ENCODE measurements at places on chromosomes 16 and 17.

- DNase-seq: no peak
Observed at GRCh38 chr17:38440614-38441397, 12.5 kb downstream of the ARHGAP23 start.

- no peak for DNase-seq
Observed at GRCh38 chr16:2924901-2925755, 13.4 kb downstream of the FLYWCH1 start.

- DNase-seq: peak; percentile 91
Observed at GRCh38 chr16:71894921-71895678, at the start of gene IST1. TSS of gene IST1 (plus strand) at chr16:71895531. CDS start at chr16:71915641, 20,110 bp downstream.

DNA sequence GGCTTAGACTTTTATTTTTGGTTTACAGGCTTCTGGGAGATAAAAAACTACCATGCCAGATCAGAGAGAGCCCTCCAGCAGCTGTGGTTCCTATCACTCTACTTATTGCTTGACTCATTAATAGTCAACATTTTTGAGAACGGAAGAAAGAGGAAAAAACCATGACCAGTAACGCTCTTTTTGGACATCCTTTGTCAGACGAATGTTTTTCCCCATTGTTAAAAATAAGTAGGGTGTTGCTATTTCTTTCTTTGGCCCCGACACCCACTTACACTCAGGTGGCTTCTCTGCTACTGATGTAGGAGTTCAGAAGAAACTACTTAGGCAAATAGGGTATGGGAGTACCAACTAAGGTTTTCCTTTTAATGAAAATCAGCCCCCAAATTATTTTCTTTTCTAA, 27.5 kb downstream of the TVP23A start:
- no peak for DNase-seq

DNA sequence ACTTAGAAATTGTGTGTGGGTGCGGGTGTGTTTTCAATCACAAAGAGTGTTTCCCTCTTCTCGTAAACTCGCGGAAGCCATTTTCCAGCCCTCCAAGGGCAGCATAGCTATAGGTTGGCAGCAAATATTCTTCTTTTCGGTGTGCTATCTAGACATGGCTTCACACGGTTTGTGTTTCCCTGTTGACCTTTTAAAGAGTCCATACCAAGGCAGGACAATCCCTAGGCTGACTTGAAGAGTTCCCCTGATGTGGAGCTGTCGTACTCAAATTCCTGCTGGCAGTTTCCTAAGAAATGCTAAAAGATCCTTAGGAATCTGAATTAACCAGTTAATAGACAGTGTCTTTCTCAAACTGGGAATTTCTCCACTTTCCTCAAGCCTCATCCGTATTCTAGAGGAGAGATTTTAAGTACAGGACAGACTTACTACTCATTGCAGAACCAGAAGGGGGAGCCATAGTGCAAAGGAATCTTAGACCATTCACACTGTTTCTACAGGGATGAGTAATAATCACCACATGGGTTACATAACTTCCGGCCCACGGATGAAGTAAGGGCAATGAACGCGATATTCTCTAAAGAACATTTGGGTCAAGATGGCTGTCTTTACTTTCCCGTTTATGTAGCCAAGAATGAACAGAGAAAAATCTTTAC, 288.6 kb upstream of the ELAC2 start:
- no peak for DNase-seq

- no peak for DNase-seq
Observed at GRCh38 chr17:39677542-39678339, 9.5 kb downstream of the PNMT start.

GRCh38 chr16:26627958-26628357, 438.8 kb upstream of the C16orf82 start:
- no peak for DNase-seq

DNA sequence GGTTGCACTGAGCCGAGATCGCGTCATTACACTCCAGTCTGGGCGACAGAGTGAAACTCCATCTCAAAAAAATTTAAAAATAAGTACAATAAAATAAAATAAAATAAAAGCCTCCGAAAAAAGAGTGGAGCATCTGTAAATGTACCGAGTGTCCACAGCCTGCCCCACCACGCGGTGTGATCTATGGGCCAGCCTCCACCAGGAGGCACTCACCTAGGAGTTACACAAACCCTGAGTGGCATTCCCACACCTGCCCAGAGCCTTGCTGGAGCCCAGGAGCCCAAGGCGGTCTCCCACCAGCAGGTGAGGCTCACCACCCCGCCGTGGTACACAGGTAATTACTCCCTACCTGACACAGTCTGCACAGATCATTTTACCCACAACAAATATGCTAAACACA, 183.2 kb downstream of the ZNF423 start:
- no peak for DNase-seq

DNA sequence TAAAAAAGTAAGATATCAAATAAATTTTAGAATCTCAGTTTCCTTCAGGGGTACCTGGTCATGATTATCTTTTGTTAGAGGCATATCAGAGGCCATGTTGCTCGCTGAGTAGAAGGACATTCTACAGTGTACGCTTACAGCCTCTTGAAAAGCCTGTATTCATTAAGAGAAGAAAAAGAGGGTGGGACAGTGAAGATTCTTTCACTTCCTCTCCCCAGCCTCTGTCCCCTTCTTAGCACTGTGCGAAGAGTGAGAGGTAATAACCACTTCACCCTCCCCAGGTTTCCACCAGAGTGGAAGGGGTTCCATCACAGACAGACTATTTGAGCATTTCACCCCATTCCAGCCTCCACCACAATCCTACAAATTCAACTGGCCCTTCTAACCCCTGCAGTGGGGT, 4.8 kb upstream of the LPO start:
- DNase-seq: no peak

- peak; percentile 48 for DNase-seq
Observed at GRCh38 chr16:11668623-11669379, 546 bp downstream of the SNN start.

DNA sequence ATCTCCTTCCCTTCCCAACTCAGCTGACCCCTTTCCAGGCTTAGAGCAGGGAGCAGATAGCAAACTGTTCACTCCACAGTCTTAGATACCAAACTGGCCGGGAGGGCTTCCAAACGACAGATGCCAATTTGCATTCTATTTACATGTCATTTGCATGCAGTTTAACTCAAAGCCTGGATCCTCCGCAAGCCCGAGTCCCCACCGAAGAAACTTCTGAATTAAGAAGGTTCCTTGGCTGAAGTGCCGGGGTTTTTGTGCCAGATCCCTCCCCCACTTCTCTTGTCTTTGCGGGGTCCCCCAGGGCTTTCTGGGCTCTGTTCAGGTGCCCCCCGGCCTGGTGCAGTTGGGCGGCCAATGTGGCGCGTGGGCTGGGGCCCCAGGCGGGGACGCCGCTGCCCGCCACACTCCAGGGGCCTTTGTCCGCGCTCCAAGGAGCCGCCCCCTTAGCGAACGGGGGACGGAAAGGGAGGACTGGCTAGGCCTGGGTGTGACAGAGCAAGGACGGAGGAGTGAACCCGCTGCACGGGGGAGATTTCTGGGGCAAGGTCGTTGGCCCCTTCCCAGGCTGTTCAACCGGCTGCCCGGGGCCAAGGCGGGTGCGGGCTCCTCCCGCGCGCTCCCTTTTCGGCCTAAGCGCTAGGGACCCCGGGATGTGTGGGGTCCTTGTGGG, 1.2 kb downstream of the GPRC5B start:
- peak; percentile 21 for DNase-seq

- no peak for DNase-seq
Observed at GRCh38 chr17:49692751-49693150, 14.9 kb upstream of the SPOP start.

DNA sequence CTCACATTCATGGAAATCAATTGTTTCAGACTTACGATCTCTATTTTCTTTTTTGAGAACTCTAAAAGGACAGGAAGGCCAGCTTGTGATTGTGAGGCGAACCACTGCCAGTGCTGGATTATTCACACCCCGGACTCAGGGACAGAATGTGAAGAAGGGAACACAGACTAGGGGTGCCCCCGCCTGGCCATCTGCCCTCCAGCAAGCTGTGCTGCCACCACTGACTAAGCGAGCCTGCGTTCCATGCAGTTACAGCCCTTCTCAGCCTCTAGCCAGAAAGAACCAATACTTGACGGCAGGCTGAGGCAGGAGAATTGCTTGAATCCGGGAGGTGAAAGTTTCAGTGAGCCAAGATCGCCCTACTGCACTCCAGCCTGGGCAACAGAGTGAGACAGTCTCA, 2.8 kb downstream of the HAGH start:
- DNase-seq: no peak

- DNase-seq: no peak
Observed at GRCh38 chr17:61484174-61484573, 32.0 kb downstream of the TBX4 start.

DNA sequence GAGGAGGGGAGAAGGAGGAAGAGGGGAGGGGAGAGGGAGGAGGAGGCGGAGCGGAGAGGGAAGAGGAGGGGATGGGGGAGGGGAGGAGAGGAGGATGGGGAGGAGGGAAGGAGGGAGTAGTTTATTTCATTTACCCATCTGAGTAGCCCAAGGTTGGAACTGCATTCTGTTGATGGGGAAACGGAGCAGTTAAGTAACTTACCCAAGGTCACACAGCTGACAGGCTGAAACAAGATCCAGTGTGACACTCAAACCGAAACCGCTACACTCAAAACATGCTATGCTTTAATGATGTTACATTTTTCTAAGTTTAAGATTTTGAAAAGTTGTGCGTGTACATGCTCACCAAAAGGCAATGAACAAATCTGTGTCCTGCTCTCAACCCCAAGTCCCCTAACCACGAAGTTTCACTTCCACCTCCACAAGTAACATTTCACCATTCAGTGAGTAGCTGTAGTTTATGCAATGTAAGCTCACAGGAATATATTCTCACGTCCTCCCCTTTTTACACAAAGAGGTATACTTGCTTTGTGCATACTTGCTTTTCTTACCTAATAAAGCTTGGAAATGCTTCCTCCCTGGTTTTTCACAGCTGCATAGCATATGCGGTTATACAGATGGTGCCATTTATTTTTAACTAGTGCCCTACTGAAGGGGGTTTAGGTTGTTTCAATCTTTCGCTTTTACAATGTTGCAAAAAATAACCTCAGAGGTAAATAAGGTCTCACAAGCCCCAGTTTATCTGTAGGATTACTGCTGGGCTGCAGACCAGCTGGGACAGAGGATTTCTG, 275.3 kb downstream of the PARN start:
- DNase-seq: no peak

- DNase-seq: no peak
Observed at GRCh38 chr16:72203401-72203800, 31.4 kb upstream of the PMFBP1 start.

GRCh38 chr16:89610108-89610453, 3.4 kb upstream of the DPEP1 start:
- DNase-seq: no peak

DNA sequence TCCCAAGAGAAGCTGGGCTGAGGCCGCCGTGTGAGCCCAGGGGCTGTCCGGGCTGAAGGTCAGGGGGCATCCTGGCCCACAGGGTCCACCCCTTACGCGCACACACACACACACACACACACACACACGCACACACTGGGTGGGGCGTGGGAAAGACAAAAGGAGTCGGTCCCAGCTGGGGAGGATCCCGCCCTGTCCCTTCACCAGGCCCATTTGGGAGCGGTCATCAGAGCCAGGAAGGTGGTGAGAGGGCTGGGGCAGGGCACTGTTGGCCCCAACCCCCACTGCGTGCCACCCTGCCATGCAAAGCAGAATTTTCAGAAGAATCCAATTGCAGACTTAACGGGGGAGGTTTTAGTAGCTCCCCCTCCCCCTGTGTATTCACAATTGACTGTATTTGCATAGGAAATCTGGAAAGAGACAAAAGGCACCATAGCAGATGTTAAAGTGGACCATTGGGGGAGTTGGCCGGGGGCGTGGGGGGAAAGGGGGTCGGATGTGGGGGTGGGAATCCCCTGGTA, 11.3 kb upstream of the CD300A start:
- no peak for DNase-seq

GRCh38 chr16:28321700-28322411, 29.5 kb downstream of the SBK1 start:
- peak; percentile 40 for DNase-seq

GRCh38 chr17:81040791-81041337, 5.9 kb downstream of the BAIAP2 start:
- DNase-seq: no peak

GRCh38 chr17:19867079-19867328, 732 bp downstream of the ULK2 start:
- DNase-seq: no peak

DNA sequence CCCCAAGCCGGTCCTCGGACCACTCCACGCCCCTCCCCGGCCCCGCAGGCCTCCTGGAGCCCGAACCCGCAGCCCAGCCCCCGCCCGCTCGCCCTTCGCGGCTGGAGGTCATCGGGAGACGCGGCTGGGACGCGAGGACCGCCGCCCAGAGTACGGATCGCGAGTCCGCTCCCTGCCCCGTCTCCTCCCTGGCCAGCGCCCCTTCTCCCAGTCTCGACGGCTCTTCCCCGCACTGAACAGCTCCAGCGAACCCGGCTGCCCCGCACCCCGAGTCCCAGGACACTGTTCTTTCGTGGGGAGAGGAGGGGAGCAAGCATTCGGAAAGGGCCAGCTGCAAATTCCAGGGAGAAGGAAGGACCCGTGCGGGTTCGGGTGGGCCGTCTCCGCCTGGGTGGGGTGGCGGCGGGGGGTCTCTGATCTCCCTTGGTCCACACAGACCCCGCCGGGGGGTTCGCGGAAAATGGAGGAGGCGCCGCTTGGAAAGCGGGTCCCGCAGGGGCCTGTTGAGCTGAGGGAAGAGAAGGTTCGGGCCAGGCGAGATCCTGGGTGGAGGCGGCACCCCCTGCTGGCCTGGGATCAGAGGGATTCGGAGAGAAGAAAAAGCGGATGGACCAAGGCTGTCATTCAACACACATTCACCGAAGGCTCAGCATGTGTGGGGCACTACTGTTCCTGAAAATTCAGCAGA, 632 bp upstream of the RTN4RL1 start:
- no peak for DNase-seq

DNA sequence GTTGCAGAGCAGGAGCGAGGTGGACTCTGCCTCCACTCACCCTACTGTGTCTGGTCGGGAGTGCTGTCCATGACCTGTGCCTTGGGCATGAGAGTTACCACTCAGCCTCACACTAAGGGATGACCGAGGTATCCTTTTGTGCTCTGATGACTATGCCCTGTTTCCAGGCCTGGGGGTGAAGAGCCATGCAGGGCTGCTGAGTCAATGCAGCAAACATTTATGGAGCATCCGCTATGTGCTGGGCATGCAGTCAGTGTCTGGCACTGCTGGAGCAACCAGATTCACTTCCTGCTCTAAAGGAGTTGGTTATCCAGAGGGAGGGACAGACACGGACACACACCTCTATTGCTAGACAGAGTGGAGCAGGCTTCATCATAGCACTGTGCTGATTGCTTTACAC, 7.6 kb upstream of the HNF1B start:
- no peak for DNase-seq

All from activated B cell treated with CpG ODN at 0.5 μM for 24 hours (primary cell).